ENCODE measurements at places on chromosomes 4 and X.

- no peak for DNase-seq
Observed at GRCh38 chr4:77960367-77960766, 96.8 kb upstream of the FRAS1 start.

GRCh38 chr4:141356963-141357335 lies 136.3 kb downstream of the ZNF330 start:
- no peak for DNase-seq

DNA sequence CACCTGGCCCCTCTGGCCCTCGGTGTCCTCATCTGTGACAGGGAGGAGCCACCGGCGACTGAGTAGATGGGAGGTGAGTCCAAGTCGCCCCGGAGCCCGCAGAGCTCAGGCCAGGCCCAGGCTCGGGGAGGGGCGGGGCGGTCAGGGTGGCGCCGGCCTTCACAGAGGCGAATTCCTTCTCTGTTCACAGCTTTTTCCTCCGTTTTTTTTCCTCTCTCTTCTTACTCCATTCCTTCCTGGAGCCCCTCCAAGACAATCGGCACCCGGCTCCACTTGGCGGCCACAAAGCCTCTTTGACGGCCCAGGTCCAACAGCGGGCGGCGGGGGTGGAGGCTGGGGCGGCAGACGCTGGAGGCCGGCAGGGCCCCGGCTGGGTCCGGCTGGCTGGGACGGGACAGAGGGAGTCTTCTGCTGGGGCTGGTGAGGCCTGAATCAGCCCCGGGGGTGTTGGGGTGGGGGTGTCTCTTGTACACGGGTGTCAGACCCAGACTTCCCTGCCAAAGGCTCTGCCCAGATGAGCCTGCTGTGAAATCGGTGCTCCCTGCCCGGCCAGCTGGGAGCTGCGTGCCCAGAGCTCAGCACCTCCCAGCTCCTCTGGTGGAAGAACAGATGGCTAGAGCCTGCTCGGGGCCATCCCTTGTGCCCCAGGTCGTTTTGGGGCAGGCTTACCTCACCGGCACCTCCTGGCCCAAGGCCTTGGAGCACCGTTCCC lies 22.6 kb downstream of the FGFRL1 start:
- peak; percentile 49 for DNase-seq

DNA sequence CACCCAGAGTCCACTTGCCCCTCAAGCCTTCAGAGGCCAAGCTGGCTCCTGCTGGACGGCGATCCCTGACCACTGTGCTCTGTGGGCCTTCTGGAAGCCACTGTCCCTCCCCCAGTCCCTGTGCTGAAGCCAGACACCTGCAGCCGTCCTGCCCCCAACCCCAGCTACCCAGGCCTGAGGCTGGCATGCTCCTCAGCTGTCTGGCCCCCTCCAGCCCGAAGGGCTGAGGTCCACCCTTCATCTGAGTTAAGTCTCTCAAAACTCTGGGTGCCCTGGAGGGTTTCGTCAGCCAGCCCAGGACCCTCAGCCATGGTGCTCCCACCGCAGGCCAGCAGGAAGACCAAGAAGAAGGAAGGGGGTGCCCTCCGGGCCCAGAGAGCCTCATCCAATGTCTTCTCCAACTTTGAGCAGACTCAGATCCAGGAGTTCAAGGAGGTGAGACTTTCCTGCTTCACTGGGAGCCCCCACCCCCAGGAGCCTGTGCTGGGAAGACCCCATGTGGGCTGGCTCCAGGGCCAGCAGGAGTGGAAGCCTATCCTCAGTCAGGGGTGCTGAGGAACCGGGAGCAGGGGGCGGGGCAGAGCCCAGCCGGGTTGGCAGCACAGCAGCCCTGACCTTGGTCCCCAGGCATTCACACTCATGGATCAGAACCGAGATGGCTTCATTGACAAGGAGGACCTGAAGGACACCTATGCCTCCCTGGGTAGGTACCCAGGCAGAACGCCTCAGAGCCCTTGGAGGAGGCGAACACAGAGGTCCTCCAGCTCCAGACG lies 4.2 kb downstream of the MYL5 start:
- DNase-seq: no peak

DNA sequence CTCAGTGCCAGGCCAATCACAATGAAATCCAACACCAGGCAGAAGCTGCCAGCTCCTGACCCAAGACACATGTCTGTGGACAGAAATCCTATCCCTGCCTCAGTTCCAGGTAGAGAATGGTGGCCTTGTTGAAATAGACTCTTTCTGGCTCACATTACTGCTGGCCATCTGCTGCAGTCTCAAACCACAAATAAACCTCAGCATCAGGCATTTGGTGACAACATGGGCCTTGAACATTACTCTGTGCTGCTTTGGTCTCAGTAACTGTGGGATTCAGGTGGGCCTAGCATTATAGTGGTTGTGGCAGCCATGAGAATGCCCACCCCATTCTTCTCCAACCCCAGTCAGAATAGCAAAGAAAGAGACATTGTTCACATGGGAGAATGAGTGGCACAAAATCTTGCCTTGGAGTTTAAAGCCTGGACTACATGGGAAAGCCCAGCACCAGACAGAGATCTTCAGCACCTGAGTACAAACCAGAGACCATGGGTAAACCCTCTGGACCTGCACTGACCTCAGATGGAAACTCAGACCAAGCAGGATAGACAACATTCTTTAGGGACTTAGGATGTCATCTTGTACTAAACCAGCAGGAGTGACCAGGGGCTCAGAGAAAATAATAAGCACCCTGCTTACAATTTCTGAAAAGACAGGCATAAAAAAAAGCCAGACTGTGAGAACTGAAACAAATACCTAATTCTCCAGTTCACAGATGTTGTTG lies 50.4 kb upstream of the TRAM1L1 start:
- DNase-seq: no peak

GRCh38 chrX:110056419-110056818 lies 53.5 kb downstream of the TMEM164 start:
- DNase-seq: no peak

- peak; percentile 46 for DNase-seq
Observed at GRCh38 chr4:150348079-150348478, 233.9 kb upstream of the MAB21L2 start.

DNA sequence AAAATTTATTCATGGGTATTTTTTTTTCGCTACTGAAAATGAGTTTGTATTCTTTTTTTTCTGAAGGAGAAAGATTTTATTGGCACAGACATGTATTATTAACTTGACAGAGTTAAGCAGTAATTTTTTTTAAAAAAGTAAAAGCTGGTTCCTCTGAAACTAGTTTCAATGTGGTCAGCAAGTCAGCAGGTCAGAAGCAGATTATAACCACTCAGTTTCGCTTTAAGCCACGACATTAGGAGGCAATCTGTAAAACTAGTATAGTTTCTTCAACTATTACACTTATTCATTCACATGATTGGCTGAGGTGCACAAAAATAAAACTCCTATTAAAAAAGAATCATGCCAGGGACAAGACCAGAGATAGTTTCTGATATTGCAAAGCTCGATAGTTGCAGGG lies 714.2 kb upstream of the PCDH7 start:
- no peak for DNase-seq
